ENCODE measurements at places on chromosomes 12 and 14.

DNA sequence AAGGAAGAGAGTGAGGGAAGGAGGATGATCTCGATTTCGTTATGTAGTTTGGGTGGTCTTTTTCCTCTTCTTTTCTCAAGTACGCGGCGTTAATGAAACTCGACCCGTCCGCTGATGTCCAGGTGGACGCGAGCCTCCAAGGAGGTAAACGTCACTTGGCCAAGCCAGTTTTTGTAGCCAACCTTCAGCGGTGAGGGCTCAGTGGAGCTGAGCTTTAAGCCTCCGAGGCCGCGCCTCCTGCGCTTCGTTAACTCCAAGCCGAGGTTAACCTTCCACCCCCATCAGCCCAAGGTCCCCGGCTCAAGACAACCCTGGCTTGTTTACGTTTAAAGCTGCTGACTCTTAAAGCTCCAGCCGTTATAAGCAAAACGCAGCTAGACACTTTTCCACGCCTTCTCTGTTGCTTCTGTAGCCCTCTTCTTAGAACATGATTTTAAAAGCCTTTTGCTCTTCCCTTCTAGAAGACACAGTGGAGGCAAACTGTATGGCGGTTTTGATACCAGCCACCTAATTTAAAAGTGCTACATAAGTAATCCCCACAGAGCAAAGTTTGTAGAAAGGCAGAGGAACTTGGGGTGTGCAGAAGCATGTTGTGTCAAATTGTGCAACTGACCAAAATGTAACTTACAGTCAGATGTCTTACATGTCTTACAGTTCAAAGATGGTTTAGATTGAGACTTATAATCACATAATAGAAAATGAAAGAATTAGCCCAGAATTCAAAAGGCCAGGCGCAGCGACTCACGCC is 923 bp upstream of the ITPR2 start:
- no peak for DNase-seq

DNA sequence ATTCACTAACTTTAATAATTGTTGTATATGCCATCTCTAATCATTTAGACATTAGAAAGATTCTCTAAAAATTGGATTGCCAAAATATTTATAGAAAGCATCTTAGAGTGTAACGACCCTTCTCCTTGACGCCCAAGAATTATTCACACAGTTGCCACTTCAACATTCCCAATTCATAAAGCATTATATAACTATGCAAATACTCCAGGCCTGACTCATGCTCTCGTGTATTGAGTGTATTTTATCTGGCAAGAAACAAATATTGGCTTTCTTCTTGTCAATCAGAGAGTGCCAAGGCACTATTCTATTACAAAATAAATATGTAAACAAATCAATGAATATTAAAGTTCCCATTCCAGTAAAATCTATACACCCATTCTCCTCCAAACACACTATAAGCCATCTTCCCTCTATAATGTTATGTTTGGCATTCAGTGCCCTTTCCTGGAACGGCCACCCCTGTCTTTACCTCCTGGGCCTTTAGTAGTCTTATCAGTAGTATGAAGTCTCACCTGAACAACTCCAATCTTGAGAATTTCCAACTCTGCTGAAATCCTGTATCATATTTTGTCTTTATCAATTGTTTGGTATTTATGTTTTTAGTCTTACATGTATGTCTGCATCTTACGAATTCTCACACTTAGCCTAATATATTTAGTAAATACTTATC is 182.6 kb downstream of the PIK3C2G start:
- DNase-seq, result no peak

GRCh38 chr12:94329366-94329765 is 130.3 kb downstream of the CEP83 start:
- no peak for DNase-seq

- no peak for DNase-seq
These were observed 228.7 kb downstream of the APAF1 start for GRCh38 chr12:98873776-98874175.

DNA sequence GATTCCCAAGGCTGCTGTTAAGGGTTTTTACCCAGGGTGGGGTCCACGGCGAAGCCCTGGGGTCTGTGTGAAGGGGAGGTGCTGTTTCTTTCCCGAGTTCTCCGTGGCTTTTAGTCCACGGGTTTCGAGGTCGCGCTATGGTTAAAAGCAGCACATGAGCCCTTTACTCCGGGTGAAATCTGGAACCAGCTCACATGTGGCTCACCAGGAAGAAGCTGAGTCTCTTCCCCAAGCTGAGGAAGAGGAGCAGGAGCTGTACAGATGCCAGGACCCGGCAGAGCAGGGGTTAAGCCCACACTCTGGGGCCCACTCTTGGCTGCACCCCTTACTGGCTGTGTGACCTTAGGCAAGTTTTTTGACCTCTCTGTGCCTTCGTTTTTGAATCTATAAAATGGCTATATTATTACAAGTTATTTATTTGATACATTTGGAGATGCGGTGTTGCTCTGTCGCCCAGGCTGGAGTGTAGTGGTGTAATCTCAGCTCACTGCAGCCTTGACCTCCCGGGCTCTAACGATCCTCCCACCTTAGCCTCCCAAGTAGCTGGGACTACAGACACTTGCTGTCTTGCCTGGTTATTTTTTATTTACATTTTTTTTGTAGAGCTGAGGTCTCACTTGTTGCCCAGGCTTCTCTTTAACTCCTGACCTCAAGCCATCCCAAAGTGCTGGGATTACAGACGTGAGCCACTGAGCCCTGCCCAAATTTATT is 266.3 kb downstream of the AACS start:
- no peak for DNase-seq
